ENCODE measurements at places on chromosomes 5 and 9. TPM values are rescaled to one million over a fixed set of nuclear protein-coding genes. Genes with fewer than 3 reads are reported as not detected.

- DNase-seq = no peak
These were observed 295.4 kb upstream of the HAPLN1 start for GRCh38 chr5:84016085-84016484.

- no peak for DNase-seq
These were observed 173.6 kb downstream of the DEPDC1B start for GRCh38 chr5:60526336-60526875.

- DNase-seq = no peak
These were observed 59.0 kb downstream of the LMX1B start for GRCh38 chr9:126672634-126673284.

Gene HAVCR2
- 10.0 TPM for total RNA-seq

Gene SLC36A2
- total RNA-seq = not detected

DNA sequence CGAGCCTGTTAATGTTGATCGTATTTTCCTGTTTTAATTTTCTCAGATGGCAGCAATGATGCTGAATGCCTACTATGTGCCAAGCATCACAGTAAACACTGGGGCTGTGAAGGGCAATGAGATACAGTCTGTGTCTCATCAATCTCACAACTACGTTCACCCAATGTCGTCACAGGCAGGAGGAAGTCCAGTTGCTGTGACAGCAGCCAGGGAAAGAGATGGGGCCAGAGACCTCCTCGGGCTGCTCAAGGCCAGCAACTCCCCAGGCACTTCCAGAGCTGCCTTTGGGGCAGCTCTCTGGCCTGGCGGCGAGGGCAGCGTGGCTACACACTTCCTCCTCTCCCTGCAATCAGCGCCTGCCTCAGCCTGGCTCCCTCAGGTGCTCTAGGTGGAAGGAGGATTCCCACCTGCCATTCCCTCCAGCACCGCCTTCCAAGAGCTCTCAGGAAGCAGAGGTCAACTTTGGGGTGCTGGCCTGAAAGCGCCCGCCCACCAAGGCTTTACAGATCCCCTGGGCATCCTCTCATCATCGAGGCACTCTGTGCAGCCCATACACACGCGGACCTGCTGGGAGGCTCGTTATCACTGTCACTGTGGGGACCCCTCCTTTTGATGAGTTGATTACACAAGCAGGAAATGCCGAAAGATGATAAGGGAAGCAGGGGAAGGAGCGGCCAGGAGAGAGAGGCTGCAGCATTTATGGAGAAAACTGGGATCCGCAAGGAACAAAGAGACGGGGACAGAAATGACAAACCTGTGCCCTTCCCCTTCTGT lies 159.2 kb downstream of the ZDHHC21 start:
- DNase-seq = no peak

Gene MEF2C
- 20.5 TPM for total RNA-seq

Gene PCDHAC1
- 5.9 TPM for total RNA-seq

Gene AFAP1L1
- total RNA-seq = 8.3 TPM

DNA sequence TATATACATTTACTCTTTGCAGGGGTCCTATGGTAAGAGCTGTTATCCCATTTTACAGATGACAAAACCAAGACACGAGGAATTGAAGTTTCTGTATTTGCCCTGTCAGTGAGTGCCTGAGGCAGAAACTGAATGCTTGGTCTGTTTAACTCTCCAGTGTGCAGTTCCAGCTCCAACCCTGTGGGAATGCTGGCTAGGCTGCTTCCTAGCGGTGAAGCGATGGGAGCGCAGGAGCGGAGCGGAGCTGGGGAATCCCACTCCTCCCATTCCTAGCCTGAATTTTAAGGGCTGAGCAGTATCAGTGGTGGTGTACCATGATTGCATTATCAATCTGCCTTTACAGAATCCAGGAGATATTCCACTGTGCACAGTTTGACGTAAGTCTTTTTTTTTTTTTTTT lies 202.3 kb downstream of the LRRC70 start:
- no peak for DNase-seq

Gene PTGR1
- 36.9 TPM for total RNA-seq

GRCh38 chr9:6897207-6897822 lies 139.5 kb downstream of the KDM4C start:
- DNase-seq = no peak

Gene TAF11L5
- total RNA-seq = not detected

Gene PRRT1B
- not detected for total RNA-seq

Gene FCN2
- not detected for total RNA-seq

- peak; percentile 9 for DNase-seq
These were observed at the start of gene FGFR4 for GRCh38 chr5:177086654-177087397. TSS of gene FGFR4 (plus strand) at chr5:177086915. CDS start at chr5:177089603, 2,688 bp downstream.

DNA sequence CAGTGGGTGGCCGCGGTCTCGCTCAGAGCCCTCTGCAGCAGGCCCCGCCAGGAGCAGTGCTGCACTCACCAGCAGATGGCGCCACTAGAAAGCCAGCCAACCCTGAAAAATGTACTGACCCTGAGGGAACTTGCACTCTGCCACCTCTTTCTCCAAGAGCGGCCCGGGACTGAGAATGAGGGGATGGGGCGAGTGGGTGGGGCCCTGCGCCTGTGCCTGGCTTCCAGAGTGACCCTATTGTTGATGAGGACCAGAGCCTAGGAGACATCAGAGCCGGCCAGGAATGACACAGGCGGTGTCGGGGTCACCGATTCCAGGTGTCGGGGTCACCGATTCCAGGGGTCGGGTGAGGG lies 2.9 kb upstream of the IL17B start:
- DNase-seq = no peak

Gene FYB1
- 0.11 TPM for total RNA-seq

- DNase-seq = no peak
These were observed 418.0 kb downstream of the SPATA31D1 start for GRCh38 chr9:82406456-82407085.

DNA sequence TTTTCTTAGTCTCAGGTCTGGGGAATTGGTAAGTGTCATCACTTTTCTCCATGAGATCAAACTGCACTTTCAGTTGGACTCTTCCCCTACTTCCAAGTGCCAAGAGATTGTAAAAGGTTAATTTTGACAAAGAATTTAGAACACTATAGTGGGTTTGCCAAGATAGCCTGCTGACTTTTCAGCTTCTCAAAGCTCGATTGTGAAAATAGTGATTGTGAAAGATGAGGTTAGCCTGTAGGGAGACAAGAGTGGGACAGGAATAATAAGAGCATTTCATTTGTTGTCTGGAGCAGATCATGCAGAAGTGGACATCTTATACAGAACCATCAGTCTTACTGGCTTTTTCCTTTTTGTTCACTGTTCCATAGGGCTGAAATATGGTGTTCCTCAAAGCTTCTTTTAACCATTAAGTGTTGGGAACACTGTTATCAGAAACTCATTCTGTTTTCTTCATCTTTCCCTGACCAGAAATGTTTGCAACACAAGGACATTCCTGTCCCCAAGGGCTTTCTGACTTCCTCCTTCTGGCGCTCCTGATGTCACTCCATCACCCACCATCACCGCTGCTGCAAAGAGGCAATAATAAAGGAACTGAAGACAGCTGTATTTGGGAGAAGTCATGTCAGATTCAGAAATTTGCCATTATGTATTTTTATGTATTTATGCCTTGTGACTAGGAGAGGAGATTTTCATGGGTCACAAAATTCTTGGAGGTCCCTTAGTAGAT lies 11.6 kb upstream of the SPTAN1 start:
- DNase-seq = no peak

- peak; percentile 64 for DNase-seq
These were observed 42.1 kb downstream of the CXXC5 start for GRCh38 chr5:139690064-139690802.

DNA sequence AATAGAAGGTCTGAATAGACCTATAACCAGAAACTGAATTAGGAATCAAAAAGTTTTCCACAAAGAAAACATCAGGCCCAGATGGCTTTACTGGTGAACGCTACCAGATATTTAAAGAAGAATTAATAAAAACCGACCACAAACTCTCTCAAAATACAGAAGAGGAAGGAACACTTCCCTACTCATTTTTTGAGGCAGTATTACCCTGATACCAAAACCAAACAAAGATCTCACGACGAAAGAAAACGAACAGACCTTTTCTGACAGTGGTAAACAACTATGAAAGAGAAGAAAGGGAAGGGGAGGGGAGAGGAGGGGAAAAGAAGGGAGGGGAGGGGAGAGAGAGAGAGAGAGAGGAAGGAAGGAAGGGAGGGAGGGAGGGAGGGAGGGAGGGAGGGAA lies 13.5 kb downstream of the B4GALT1 start:
- DNase-seq = no peak

DNA sequence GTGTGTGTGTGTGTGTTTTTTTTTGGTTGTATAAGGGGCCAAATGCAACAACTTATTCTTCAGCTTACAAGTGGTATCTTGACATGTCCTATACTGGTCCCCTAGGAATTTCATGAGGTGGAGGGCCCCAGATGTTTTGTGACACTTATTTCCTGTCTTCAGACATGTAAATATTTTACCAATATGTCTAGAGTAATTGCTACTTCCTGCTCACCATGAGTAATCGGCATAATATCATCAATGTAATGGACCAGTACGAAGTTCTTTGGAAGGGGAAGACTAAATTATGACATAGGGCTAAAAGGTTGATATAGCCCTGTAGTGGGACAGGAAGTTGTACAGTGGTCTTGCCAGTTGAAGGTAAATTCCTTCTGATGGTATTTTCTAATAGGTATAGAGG lies 3.7 kb upstream of the OTULIN start:
- DNase-seq = no peak

Gene SPARC
- 15,667 TPM for total RNA-seq

Gene ZNF462
- 98.4 TPM for total RNA-seq

DNA sequence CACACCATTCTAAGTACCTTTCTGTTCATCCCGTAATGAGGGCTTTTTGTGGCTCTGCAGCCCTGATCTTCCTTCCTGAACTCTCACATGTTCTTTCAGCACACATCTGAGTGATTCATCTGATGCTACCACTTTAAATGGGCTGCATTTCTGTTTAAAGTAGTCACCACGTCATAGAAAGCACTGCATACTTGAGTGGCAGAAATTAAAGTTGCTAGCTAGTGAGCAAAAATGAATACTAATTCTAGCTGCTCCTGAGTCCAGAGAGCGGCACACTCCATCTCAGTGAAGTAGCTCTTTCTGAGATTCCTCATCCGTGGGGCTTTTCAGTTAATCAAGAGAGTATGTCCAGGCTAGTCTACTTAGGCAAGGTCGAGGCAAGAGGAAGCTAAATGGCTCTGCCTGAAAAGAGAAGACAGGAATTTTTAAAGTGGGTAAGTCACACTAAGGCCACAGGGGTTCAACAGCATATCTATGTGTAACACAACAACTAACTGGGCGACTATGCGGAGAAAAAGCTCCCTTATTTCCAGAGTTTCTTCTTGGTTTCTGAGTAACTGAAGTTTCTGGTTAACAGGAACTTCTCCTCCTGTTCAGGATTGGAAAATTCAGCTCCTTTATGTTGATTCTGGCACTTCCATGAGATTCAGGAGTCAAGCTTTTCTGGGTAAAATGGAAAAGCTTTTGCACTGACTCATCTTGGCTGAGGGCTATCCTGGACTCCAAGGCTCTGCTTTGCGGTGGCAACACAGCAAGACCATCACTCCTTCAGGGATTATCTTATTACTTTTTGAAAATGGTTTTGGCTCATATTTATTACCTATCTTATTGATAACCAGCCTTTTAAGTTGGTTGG lies 109.5 kb downstream of the TAF11L14 start:
- DNase-seq = peak; percentile 88

Gene SLC6A19
- not detected for total RNA-seq

DNA sequence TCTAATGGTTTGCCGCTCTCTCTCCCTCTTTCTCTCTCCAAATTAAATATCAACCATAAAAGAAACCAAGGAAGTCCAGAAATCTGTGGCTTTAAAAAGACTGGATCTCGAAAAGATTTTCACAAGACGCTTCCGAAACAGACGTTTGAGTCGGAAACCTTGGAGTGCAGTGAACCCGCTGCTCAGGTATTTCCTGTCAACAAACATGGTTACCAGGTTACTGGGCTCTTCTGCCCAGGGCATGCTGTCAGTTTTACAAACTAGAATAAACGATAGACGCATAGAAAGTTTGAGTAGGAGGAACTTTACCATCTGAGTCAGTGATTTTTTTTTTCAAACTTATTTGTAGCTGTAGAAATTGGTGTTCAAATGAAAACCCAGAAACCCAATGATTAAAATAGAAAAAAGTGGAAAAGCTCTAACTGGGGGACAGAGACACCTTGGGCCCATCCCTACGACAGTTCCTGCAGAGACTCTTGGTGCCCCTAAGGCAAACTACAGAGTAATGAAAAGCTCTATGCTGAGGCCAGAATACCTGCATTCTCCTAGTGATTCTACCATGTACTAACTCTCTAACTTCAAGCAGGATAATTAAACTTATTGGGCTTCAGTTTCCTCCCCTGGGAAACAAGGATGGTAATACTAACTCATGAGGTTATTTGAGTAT lies 90.0 kb downstream of the DOCK8 start:
- no peak for DNase-seq

DNA sequence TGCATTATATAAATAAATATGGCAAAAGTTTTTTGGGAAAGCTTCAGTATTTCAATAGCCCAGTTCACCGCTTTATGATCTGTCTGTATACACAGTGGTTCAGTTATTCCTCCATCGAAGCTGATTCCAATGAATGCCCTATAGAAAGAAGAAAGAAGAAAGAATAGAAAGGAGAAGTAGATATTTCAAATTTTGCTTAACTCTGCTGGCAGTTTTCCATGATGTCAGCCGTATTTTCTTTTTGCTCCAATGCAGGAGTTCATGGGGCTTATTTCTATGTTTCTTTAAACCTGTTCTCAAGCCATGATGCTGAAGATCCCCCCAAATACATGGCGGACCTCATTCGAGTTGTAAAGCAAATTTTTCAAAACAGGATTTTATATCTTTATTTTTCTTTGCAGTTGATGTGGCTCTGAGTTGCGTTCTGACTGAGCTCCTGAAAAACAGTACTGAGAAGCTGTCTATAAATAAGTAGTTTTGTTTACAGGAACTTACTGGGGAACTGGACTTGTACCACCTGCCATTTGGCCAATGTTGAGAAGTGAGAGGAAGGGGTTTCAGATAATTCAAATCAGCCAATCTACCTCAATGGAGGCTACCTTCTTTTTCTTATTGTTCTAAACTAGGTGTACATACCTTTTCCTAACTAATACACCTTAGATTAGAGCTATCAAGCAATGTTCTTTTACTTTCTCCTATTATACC lies 418.5 kb upstream of the MEF2C start:
- no peak for DNase-seq

Gene STC2
- total RNA-seq = 164 TPM

- no peak for DNase-seq
These were observed 78.5 kb downstream of the ANKRD33B start for GRCh38 chr5:10642367-10642766.

GRCh38 chr9:121736934-121737462 lies 85.6 kb downstream of the DAB2IP start:
- no peak for DNase-seq

Measured in astrocyte (in vitro differentiated cells and primary cell).